ENCODE measurements at places on chromosomes 2 and 18.

GRCh38 chr2:230950874-230951339 is 25.9 kb upstream of the GPR55 start:
- DNase-seq: no peak

DNA sequence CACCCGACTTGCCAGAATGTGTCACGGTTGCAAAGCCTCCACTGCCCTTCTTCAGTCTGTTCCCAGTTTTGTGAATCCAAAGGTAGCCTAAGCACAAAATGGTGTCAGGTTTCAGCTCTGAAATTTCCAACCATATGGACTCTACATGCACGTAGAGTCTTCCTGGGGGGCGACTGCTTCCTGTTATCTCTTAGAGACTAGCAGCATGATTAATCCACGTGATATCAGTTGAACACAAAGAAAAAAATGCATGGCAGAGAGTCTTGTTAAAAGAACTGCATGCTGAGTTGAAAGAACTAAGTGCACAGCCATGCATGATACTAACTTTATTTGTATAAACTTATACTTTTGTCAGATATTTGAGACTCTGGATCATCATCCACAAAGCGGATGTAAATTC is 404.4 kb downstream of the SOCS6 start:
- DNase-seq: no peak

GRCh38 chr18:2570772-2571199 is 519 bp downstream of the METTL4 start:
- peak; percentile 73 for DNase-seq

GRCh38 chr2:99421469-99421868 is 68.3 kb downstream of the REV1 start:
- no peak for DNase-seq

DNA sequence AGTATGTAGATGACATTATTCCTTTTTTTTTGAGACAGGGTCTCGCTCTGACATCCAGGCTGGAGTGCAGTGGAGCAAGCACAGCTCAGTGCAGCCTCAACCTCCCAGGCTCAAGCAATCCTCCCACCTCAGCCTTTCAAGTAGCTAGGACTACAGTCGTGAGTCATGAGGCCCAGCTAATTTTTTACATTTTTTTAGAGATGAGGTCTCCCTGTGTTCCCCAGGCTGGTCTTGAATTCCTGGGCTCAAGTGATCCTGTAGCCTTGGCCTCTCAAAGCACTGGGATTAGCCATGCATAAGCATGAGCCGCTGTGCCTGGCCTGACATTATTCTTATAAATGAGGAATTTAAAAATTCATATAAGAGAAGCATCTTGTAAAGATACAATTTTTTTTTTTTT is 86.9 kb downstream of the FAM117B start:
- no peak for DNase-seq

GRCh38 chr18:50009773-50010335 is 185.1 kb downstream of the MYO5B start:
- DNase-seq: peak; percentile 49

- DNase-seq: no peak
Observed at GRCh38 chr2:98892871-98893270, 43.2 kb downstream of the CRACDL start.

GRCh38 chr2:46610021-46610420 is 130.7 kb downstream of the TMEM247 start:
- DNase-seq: no peak

DNA sequence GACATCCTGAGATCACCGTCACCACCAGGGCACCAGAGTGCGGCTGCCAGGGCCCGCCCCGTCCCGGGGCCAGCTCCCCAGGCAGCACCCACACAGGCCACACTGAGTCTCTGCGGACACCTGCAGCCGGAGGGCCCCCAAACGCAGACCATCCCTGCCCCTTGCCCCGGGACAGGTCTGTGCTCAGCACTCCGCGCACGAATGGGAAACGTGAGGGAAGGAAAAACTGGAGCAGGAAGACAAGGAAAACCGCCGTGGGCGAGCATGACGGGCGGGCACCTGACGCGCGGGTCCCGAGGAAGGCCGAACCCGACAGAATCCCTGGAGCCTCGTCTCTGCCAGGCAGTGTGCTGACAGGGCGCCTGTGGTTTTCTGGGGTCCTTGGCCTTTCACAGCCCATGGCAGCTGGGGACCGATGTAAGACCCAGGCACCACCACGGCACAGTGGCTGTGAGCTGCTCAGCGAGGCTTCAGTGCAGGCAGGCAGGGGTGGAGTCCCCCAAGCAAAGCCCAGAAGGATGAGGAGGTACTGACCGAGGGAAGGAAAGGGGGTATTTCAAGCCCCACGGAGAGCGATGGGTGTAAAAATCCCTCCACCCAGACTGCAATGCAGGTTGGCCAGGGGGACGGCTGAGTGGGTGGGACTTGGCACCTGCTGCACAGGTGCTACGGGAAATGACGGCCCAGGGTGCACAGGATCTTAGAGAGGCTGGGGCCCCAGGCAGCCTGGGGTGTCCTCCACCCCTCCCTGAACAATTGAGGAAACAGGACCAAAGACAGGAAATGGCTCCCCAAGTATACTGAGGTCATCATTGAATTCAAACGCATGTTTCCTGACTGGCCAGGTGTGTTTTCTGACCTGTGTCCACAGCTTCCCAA is 59.0 kb downstream of the PXDN start:
- DNase-seq: no peak

- DNase-seq: no peak
Observed at GRCh38 chr2:196208915-196209314, 37.5 kb upstream of the STK17B start.

- no peak for DNase-seq
Observed at GRCh38 chr2:140604096-140604495, 1526.7 kb downstream of the LRP1B start.

DNA sequence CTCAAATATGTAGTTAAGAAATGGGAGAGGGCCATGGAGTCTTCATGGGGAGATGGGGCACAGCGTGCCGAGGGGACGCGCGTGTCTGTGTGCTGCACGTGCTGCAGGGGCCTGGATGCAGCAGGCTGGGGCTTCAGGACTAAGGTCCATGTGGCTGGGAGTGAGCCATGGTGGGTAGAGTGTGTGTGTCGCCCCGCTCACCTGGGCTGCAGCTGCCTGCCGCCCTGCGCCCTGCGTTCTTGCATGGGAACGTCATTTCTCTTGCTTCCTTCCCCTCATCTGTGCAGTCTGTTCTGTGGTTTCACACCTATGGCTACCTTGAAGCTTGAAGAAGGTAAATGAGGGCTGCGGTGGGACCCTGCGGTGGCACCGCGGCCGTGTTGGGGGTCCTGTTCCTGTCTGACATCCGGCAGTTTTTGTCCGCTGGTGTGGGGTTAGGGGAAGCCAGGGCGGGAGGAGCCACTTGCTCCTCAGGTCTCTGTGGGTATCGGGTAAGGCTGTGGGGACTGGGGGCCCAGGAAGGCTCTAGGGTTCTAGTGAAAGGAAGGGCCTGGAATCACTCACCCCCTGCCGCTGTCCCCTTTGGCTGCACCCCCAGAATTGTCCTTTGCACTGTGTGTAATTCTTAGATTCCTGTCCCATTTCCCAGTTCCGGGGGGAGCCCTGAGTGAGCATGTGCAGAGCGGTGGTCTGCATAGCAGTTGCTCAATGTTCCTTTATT is 54.1 kb upstream of the HS6ST1 start:
- DNase-seq: peak; percentile 32

GRCh38 chr2:6986912-6987361 is 69.7 kb downstream of the RNF144A start:
- no peak for DNase-seq

DNA sequence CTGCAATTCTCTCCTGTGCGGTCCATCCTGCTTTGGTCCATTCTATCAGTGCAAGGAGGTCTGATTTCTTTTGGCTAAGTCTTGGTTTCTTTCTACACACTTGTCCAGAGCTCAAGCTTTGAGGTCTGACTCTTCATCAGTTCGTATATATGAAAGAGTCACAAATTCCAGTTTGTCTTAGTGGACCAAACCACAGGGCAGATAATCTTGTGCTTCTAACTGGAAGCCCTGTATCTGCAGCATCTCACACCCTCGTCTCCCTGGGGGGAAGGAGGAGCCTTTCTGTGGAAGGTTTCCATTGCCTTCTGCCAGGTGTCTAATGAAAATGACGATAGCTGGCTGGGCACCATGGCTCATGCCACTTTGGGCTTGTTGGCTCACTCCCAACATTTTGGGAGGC is 148.5 kb downstream of the SPP2 start:
- no peak for DNase-seq
